D341Med (cell line): ENCODE measurements at places on chromosomes 2 and 18.

DNA sequence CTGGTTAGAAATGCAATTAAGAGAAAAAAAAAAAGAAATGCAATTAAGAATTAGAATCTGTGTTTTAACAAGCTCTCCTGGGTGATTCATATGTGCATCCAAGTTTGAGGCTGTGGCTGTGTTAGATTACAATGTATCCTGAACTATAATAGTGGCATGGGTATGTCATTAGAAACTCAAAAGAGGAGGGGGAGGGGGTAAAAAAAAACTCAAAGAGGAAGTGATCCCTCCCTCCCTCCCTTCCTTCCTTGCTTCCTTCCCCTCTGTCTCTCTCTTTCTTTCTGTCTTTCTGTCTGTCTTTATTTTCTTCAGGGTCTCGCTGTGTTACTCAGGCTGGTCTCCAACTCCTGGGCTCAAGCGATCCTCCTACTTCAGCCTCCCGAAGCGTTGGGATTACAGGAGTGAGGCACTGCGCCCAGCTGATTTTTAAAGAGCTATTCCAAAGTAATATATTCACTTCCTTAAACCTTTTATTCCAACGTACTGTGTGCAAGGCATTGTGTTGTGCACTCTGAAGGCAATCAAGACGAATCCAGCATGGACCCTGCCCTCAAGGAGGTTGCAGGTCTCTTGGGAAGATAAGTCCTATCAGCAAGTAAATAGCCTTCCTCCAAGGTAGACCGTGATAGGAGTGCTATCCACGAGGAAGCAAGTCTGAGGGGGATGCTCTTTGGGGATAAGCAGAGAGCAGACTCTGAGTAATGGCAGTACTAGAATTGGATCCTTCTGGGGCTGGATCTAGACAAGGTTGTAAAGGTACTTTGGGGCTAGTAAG, 35.9 kb upstream of the MCFD2 start:
- DNase-seq = no peak

DNA sequence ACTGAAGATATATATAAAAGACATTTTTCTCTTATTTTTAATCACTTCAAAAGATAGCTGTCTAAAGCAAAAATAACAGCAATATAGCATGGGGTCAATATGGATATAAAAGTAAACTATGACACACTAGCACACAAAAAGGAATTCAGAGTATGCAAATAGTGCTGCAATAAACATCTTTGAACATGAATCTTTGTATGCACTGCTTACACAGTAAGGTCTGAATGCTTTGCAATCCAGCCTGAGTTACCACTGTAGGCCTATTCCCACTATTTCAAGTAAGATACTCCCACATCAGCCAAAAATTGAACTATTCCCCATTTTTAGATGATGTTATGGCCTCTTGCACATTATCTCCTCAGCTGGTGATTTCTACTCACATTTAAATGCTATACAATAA, 27.4 kb upstream of the ERCC3 start:
- DNase-seq = no peak

DNA sequence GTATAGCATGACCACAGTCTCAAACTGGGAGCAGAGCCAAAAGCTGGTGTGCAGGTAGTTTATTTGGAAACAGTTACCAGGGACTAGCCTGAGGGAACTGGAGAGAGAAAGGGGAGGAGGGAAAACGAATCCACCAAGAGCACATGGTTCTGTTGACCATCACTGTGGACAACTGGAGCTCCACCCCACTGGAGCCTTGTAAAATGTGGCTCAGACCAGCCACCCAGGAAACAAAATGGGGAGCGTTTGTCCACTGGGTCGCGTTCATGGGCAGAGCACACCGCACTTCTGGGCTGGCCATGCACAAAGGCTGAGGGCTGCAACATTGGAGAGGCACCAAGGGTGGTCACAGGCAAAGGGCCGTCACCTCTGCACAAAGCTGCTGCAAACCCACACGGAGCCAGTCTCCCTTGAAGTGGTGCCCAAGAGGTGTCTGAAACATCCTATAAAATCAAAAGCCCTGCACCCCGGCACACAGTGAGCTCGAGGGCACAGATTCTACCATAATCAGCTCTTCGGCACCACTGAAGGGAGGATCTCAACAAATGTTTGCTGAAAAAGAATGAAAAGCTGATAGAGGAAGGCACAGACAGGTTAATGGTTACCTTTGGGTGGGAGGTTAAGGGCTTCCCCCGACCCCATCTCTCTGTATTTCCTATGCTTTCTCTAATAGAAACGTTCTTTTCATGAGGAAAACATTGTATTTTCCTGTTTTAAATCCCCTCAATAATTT, 192.9 kb downstream of the INHBB start:
- DNase-seq = no peak

GRCh38 chr2:236824836-236825235, 255.2 kb downstream of the ACKR3 start:
- DNase-seq = no peak
